ENCODE measurements at places on chromosomes 6 and 20.

DNA sequence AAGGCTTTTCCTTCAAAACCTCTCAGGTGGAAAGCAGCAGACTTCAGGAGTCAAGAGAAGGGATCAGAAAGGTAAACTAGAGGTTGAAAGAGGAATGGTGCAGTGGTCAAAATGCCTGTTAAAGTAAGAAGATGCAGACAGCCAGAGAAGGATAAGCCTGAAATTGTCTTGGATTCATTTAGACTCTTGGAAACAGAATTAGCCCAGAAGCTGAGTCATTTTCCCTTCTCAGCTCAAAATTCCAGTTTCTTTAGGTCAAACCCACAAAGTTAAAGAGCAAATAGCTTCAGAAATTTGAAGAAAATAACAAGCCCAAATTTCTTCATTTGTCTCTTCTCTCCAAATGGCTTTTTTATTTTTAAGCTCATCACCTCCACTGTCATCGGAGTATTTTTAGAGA, 73.9 kb downstream of the DHX35 start:
- DNase-seq, result peak; percentile 65

DNA sequence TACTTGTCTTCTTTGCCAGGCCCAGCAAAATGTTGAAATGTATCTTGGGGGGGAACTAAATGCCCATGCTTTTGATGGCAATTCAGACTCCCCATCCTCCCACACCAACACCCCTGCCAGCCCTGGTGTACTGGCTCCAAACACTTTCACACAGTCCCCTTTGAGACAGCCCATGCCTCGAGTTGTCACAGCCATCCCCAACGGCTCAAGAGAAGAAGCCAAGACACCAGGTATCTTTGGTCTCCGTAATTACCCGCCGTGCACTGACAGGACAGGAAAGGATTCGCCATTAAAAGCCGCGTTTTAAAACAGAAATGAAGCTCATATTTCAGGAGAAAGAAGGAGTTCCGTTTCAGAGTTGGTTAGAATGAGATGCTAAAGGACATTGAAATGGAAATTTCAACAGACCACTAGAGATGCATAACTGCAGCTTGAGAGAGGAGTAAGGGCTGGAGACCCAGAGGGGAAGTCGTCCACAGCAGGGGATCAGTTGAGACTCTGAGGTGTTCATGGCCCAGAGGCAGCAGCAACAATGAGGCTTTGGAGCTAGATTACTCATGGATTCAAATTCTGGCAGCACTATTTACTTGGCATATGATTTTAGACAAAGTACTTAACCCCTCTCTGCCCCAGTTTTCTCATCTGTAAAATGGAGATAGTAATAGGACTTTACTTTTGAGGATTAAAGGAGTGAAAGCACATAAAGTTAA, 63.5 kb upstream of the ADGRF1 start:
- DNase-seq, result no peak

GRCh38 chr6:170089963-170090362, 200.9 kb downstream of the DLL1 start:
- DNase-seq, result no peak

DNA sequence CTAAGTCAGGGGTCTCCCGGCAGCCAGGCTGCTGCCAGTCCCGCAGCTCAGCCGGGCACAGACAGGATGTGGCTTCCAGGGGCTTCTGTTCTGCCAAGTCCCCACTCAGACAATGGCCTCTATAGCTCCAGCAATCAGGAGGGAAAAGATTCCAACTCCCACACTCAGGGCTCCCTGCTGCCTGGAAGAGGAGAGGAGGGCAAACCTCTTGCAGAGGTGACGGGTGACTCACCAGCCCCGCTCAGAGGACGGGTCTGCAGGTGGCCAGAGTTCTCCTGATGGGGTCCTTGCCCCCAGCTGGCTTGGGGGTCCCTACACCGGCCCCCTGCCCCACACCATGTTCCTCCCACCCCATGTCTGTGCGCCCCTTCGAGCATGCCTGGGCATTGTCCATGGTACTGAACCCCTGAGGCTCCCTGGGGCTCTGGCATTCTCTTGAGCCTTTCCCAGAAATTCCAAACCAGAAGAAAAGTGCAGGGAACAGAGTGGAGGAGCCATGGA, 32.6 kb downstream of the NTSR1 start:
- no peak for DNase-seq

- no peak for DNase-seq
These were observed 38.7 kb upstream of the PPP1R3G start for GRCh38 chr6:5046430-5046829.

DNA sequence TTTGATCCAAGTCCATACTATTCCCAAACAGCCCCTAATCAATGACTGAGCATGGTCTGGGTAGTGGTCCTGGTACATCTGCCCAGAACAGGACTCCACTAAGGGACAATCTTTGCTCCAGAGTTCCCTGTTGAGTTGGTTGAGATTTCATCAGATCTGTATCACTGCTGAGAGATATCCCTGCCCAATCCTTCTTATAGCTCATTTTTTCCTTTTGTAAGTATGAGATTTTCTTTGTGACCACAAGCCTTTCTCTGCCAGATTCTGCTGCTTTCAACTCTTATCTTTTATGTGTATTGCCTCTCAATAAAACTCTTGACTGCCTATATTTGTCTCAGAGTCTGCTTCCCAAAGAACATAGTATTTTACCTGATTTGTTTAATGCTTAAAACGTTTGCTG, 46.2 kb upstream of the LAMA2 start:
- DNase-seq, result peak; percentile 12

DNA sequence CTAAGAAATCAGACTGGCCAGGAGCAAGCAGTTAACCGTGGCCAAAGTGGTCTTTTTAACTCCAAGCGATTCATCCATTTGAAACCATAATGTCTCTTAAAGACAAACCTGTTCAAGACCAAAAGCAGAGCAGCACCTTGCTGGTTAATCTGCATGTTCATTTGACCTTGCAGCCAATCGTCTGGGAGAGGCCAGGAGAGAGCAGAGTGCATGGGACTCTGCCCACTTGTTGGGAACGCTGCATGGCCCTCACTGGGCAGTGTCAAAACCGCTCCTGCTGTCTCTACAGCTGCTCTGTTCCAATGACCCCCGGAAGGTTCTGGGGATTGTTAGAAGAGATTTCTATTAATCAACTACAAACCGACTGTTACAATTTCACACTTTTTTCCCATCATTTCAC, 79.6 kb downstream of the OLIG3 start:
- no peak for DNase-seq

- no peak for DNase-seq
These were observed 101.5 kb downstream of the PHACTR3 start for GRCh38 chr20:59705651-59706399.

GRCh38 chr6:56581296-56581925, 61.3 kb downstream of the DST start:
- DNase-seq, result no peak

- DNase-seq, result no peak
These were observed 126.0 kb downstream of the RNASET2 start for GRCh38 chr6:166830185-166830890.

DNA sequence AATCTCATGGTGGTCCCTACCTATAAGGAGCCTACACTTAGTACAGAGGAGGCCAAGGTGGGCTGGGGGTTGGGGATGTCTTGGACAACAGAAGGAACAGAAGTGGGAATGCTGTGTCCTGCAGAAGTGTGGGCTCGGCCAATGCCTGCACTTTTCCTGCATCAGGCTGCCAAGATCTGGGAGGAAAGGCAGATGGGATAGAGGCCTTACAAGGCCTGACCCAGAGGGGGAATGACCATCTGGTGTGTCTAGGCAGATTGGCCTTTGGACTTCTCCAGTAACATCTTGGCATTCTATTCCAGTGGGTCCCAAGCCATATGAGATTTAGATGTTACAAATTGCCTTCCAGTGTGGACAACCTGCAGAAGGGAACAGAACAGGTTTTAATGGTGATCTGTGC, 124.7 kb upstream of the GPR6 start:
- DNase-seq, result no peak

DNA sequence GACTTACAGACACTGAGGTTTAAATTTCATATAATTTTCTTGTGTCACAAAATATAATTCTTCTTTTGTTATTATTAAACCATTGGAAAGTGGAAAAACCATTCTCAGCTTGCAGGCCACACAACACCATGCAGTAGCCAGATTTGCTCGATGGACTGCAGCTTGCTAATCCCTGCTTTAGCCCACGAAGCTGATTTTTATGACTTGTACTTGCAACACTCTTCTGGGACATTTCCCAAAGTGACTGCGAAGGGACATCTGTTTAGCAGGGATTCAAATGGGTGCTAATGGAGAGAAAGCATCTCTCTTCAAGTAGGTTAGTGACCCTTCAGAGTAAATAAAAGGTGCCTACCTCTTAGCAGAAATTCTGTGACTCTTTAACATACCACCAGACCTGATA, 304.6 kb upstream of the ZFP64 start:
- no peak for DNase-seq

DNA sequence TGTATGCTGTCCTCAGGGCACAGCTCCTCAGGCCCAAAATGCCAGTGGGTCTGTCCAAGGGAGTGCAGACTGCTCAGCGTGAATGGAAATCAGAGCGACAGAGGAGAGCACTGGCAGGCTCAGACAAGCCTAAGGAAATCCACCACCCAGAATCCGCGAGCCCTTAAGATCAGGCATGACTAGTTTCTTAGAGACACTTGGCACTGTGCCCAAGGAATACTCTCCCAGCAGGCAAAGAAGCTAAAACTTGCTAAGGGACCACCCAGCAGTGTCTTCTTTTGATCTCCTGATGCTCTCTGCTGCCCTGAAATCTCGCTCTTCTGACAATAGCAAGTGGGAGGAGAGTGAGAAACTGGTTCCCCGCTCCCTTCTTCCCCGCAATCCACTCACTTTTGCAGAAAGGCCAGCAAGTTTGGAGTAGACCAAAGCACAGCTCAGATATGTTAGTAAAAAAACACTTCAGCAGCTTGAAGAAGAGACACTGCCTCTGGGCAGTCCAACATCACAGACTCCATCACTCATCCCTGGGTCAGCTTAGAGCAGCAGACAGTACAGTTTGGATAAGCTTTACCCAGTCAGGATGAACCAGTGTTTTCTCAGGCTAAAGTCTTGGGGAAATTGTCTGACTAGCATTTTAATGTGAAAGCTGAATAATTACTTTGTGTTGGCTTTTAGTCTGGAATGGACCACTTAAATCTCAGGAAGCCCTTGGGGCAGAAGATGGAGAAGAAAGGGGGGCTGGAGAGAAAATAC, 32.4 kb downstream of the TRAF3IP2 start:
- DNase-seq, result peak; percentile 84

GRCh38 chr6:116876635-116877611, at the start of gene RFX6:
TSS of gene RFX6 (plus strand) at chr6:116877242. CDS start at chr6:116877276, 34 bp downstream.
- no peak for DNase-seq

DNA sequence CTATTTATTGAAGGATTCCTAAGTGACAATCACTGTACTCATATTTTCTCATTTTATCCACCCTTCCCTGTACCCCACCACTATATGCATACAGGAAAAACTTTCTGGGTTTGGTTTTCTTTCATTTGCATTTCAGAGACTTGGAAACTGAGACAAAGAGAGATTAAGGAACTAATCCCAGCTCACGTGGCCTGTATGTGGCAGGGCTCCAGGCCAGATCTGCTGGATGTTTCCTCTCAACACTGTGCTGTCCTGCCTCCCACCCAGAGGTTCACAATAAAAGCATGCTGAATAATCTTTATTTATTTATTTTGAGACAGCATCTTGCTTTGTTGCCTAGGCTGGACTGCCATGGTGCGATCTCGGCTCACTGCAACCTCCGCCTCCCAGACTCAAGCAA, 50.2 kb downstream of the CEP162 start:
- DNase-seq, result no peak

DNA sequence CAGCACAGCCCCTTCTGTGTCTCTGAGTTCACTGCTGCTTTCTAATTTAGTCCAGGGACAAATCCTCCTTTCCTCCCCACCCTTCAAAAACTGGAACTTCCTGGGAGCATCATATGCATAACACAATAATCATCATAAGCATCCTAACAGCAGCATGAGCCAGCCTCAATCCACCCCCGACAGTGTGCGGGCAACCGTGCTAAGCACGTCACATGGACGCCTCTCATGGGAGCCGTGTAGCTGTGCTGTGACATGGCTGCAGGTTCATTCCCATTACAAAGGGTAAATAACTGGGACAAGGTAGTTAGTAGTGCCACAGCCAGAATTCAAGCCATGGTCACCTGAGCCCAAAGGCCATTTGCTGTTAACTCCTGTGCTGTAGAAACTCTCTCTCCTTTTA, 24.5 kb upstream of the ULBP3 start:
- no peak for DNase-seq

DNA sequence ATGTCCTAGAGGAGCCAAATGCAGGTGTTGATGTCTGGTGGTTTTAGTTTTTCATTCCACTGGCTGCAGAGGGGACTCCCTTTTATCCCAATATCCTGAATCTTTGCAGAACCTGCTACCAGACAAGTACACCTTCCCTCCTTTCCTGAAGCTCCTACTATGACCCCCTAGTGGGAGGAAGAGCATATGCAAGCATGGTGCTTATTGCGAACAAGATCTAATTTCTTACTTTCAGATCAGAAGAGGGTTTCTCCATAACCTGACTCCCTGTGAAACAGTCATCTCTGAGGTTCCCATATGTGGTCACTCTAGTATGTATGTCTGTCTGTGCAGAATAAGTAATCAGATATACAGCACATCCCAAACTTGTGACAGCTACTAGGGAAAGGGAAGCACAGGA, 277.2 kb downstream of the ARHGAP18 start:
- peak; percentile 31 for DNase-seq

DNA sequence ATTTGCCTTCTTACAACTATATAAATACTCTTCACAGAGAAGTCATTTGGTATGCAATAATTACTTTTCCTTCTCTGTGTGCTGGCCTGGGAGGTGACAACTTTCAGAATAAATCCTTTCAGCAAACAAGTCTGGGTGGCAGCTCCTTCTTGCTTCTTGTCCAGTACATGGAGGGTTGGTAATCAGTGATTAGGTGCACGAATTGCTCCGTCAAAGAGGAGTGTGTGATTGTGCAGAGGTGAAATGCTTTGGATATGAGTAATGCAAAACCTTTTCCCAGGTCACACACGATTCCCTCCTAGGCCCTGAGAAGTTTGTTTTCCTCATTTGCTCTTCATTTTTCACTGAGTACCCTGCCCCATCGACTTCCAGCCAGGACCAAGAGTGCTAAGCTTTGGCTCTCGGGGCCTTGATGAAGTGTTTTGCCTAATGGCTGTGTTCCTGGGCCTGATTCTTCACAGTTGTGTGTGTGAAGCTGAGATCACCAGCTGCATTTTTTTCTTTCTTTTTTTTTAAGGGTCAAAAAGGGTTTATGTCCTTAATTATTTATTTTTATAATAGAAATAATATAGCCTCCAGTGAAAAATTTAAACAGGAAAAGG, 216.5 kb downstream of the ZMYND8 start:
- no peak for DNase-seq

DNA sequence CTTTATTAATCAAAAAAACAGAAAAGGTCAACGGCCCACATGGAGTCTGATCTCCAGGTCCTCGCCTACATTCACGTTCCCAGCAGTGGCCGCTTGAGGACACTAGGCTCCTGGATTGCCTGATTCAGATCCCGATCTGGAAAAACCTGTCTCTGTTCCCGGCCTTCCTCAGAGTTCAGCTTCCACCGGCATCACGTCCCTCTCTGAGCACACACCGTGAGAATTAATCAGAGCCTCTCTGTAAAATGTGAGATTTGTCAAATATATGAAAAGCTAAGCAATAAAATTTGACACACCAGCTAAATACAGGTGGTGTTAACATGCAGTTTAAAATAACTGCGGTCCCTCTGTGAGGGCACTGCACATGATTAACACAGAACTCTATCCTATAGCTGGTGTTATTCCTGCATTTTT, 122.8 kb upstream of the COL21A1 start:
- DNase-seq, result peak; percentile 34

GRCh38 chr6:22057962-22058361, 238.9 kb downstream of the PRL start:
- DNase-seq, result peak; percentile 39
